ENCODE measurements at places on chromosomes 13 and 19. TPM values are rescaled to one million over a fixed set of nuclear protein-coding genes. Genes with fewer than 3 reads are reported as not detected.

The TMEM190 gene
- not detected for total RNA-seq

The NANOS3 gene
- total RNA-seq, result not detected

The DNAAF3 gene
- total RNA-seq, result not detected

The SPACA4 gene
- total RNA-seq, result not detected

The IGFL2 gene
- total RNA-seq, result not detected

The REEP6 gene
- 4.8 TPM for total RNA-seq

The ZNF296 gene
- 2.4 TPM for total RNA-seq

The CD33 gene
- not detected for total RNA-seq

The SYT5 gene
- not detected for total RNA-seq

The KLK1 gene
- not detected for total RNA-seq

The NDFIP2 gene
- total RNA-seq, result 0.78 TPM

The KLK3 gene
- total RNA-seq, result not detected

The FGF14 gene
- not detected for total RNA-seq

The C5AR1 gene
- total RNA-seq, result 2.6 TPM

The PRTN3 gene
- total RNA-seq, result not detected

The TNNT1 gene
- total RNA-seq, result not detected

The RYR1 gene
- total RNA-seq, result 1.3 TPM

The PGLYRP1 gene
- not detected for total RNA-seq

The KLF1 gene
- not detected for total RNA-seq

The ATXN8OS gene
- not detected for total RNA-seq

The SLC25A23 gene
- total RNA-seq, result 24.5 TPM

The CYP4F2 gene
- not detected for total RNA-seq

The FBXO27 gene
- not detected for total RNA-seq

The WDFY2 gene
- total RNA-seq, result 24.8 TPM

The ZNF99 gene
- 0.05 TPM for total RNA-seq

The RASAL3 gene
- total RNA-seq, result 218 TPM

The TRMT1 gene
- 103 TPM for total RNA-seq

The ACP5 gene
- 13.8 TPM for total RNA-seq

The C19orf85 gene
- not detected for total RNA-seq

The CCNE1 gene
- 6.4 TPM for total RNA-seq

The CRX gene
- not detected for total RNA-seq

The ZNF615 gene
- 20.6 TPM for total RNA-seq

The LATS2 gene
- total RNA-seq, result 0.60 TPM

The CHST8 gene
- total RNA-seq, result not detected

The LILRB2 gene
- 0.47 TPM for total RNA-seq

The LAIR1 gene
- 71.1 TPM for total RNA-seq

The GAPDHS gene
- total RNA-seq, result not detected

The GARIN5A gene
- total RNA-seq, result not detected

The C19orf81 gene
- total RNA-seq, result 1.9 TPM

The CGB2 gene
- not detected for total RNA-seq

The OR1I1 gene
- not detected for total RNA-seq

The FLT1 gene
- 1.3 TPM for total RNA-seq

The SYCN gene
- total RNA-seq, result not detected

The ZNF223 gene
- total RNA-seq, result 9.7 TPM

Measured in naive thymus-derived CD8-positive, alpha-beta T cell (primary cell).